ENCODE measurements at places on chromosomes 2 and 18.

DNA sequence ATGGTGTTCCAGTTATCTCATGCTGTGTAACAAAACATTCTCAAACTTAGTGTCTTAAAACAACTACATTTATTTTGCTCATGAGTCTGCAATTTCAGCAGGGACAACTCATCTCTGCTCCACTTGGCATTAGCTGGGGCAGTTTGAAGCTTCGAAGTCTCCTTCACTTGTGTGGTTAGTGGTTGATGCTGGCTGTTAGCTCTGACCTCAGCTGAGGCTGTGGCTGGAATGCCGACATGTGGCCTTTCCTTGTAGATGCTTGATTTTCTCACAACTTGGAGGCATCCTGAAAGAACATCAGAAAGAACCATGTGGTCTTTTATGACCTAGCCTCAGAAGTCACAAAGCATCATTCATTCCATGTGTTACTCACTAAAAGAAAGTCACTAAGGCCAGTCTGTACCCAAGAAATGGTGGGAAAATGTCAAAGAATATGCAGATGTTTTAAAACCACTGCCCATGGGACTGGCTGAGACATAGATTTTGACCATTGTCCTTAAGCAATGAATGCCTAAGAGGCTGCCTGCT lies 3.8 kb upstream of the TMSB10 start:
- no peak for DNase-seq

DNA sequence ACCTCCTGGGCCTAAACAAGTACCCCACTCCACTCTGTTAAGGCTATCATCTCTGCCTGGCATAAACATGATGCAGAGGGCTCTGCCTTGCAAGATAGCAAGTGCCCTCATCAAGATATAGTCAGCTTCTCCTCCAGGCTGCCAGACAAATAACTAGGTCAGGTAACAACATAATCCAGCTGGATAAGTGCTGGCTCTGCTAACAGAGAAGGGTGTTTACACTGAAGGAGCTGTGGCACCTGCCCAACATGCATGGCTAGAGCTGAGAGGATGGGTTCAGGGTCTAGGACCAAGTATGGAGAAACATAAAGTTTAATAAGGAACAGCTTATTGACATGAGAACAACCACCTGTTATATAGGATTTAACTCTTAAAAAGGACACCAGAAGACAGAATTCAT lies 42.8 kb downstream of the DLGAP1 start:
- no peak for DNase-seq

DNA sequence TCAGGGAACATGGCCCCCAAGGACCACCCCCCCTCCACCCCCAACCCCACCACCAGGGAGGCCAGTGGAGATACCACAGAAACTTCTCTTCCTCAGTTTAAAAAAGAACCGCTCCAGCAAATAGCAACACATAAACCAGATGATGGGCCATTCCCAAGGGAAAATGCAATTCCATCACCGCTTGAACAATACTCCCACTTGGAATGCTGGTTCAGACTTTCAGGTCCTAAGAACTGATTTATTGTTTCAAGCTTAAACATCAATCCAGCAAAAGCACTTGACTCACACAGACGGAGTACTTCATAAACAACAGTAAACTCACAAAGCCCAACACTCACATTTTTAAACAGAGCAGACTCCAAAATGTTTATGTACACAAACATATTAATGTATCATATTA lies 6.9 kb downstream of the HDAC4 start:
- DNase-seq = no peak

- no peak for DNase-seq
Observed at GRCh38 chr2:47069628-47070154, 85.4 kb downstream of the STPG4 start.

GRCh38 chr2:239444626-239445577 lies 44.1 kb upstream of the HDAC4 start:
- no peak for DNase-seq

- DNase-seq = peak; percentile 63
Observed at GRCh38 chr18:55322178-55322735, 265.7 kb downstream of the TCF4 start.

DNA sequence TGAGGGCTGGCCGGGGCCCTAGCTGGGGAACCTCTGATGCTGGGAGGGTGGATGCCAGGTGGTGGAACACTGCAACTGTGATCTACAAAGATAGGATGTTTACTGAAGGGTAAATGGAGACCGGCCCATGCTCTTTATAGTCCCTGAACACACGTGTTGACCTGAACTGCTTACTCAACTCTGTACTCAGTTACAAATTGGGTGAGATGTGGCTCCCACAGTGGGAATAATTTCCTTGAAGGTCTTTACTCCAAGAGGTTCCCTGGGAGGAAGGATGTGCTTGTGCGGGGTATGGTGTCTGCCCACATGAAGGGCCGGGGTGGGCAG lies 254.1 kb downstream of the PRKCE start:
- DNase-seq = no peak

GRCh38 chr2:9018534-9018933 lies 15.1 kb upstream of the MBOAT2 start:
- DNase-seq = no peak

- no peak for DNase-seq
Observed at GRCh38 chr2:27255660-27256059, 7.2 kb downstream of the SLC30A3 start.

DNA sequence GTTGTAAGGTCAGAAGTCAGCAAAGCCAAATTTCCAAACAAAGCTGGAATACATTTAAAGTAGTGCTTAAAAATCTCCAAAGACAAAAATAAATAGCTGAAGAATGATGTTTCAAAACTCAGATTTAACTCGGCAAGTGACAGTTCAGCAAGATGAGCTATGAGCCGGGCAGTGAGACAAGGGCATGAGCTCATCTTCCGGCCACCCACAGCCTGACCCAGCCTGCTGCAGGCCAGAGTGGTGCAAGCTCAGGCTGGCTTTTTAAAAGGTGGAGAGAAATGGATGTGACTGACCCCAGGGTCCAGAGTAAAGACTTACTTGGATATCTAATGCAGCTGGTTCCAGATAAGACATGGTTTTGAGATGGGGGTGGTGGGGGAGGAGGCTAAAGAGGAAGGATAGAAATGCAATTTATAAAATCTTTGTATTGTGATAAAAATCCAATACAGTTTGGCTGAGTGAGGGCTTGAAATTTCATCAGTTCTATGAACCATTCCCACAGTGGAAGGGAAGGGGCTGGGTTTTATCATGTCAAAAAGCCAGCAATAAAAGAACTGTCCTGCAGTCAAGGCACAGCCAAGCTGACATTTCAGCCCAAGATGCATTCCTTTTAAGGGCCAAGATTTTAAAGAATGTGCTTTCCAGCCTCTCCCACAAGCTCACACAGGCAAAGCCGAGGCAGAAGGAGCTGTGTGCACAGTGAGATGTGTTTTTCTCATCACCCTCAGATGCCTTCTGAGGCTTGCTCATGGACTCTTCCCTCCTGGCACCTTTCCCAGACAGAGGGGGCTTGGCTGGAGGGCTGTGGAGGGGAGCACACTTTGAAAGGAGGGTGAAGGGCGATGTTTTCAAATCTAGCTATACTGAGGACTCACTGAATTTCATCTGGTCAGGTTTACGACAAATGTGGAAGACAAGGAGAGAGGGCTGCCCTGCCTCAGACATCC lies 97.9 kb upstream of the KLHL29 start:
- DNase-seq = no peak

DNA sequence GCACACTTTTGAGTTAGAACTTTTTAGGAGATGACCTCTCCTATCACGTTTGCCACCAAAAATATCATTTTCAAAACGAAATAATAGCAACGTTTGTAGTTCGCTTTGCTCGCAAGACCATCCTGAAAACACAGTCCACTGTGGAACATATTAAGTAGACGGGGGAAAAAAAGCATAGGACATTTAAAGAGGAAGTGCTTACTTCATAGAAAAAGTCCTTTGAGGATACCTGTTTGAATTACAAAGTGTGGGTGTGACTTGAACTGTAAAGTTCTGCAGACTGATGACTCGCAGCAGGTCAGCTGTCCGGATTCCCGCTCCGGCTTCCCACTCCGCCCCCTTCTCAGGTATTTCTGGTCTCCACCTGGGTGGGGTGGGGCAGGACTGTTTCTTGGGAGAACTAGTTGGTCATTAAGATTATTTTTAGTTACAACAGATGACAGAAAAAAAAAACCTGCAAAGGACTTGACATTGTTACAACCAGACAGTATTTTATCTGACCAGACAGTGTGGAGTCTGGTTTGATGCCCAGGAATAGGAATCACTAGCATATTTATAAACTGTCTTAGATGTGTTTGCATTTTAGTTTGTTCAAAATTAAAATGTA lies 13.3 kb downstream of the CNOT11 start:
- DNase-seq = no peak

All from NCI-H1436 treated with DMSO at 0.1 percent for 48 hours (cell line).